ENCODE measurements at places on chromosomes 4 and X.

GRCh38 chr4:179307297-179308136, 1865.3 kb upstream of the AGA start:
- no peaks in the 10 kb centered on the region for H3K36me3 ChIP-seq
- DNase-seq = no peak
- H3K27ac ChIP-seq = no peak overlapping the region
- no peaks in the 10 kb centered on the region for H3K27me3 ChIP-seq
- H3K4me1 ChIP-seq = no peaks in the 10 kb centered on the region

DNA sequence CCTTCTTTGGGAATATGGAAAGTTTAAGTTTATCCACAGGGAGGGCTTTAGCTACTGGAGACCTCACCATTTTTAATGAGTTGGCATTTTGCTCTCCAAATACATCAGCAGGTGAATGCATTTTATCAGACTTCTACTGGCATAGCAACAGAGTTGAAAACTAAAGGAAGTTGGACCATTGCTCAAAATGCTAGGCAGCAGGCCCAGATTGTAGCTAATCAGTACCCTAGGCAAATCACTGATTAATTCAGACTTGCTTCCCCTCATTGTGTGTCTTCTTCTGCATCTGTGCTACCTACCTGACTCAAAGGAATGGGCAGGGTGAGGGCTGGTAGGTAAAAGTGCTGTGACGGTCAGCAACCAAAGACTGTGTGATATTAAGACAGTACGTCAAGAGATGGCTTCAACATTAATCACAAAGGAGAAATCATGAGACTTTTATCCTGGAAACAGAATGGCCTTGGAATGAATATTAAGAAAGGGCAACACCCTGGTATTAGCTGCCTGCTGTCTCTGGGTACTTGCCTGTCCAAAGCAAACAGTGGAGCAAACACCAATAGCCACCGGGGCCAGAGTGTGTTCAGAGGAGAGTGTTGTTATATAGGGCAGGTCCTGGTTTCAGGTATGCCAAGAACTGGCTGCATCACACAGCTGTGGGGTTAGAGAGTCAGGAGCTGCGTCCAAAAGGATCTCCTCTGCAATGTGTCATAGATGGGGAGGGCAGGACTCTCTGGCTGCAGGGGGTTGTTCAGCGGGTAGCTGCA, 17.1 kb upstream of the SMIM20 start:
- H3K27ac ChIP-seq = no peak overlapping the region
- DNase-seq = no peak
- H3K36me3 ChIP-seq = no peaks in the 10 kb centered on the region

GRCh38 chr4:40186665-40187014, 10.2 kb upstream of the RHOH start:
- no peaks in the 10 kb centered on the region for H3K27me3 ChIP-seq
- H3K4me3 ChIP-seq = no peak overlapping the region
- no peak for DNase-seq
- H3K4me1 ChIP-seq = peaks cover 71% of the 10 kb centered on the region
- no peak overlapping the region for H3K27ac ChIP-seq
- peaks cover 2% of the 10 kb centered on the region for H3K36me3 ChIP-seq

DNA sequence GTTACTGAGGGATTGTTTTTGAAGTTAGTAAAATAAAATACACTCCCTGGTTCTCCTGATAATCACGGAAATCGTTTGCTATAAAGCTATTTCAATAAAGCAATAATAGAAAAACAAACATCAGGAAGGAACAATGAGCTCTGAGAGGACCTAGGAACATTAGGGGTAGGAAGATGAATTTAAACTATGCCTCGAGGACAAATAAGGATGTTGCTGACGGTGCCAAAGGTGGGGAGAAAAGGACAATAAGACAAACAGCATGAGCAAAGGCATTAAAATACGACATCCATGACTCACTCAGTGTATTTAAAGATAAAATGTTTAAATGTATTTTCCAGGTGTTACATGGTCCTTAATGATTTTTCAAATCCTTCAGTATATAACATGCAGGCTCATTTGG, 110.3 kb downstream of the MTNR1A start:
- no peaks in the 10 kb centered on the region for H3K36me3 ChIP-seq
- no peaks in the 10 kb centered on the region for H3K27me3 ChIP-seq
- H3K4me1 ChIP-seq = no peaks in the 10 kb centered on the region
- no peak overlapping the region for H3K4me3 ChIP-seq
- DNase-seq = no peak

DNA sequence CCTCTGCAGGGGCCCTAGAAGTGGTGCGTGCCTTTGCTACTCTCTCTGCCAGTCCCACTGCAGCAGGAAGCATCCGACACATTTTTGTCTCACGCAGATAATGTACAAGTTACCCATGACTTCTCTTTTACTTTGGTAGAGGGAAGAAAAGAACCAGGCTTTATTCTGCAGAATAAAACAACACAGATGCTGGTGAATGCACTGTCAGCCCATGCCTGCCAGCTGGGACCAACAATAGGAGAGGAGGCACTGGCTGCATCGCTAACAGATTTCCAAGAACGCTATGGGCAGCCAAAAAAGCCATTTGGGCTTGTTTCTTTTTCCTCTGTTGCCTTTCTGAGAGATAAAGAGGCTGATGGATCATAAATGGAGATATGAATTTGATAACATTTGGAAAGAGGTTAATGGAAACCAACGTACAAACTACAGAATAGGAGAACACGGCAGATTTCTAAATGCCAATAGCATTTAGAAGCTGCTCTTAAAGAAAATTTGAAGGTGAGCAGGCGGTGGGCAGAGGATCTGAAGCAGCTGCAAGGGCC, 47.5 kb upstream of the IGFBP7 start:
- H3K4me1 ChIP-seq = no peaks in the 10 kb centered on the region
- no peak overlapping the region for H3K27ac ChIP-seq
- H3K36me3 ChIP-seq = no peaks in the 10 kb centered on the region
- H3K27me3 ChIP-seq = peaks cover 25% of the 10 kb centered on the region
- no peak for DNase-seq
- H3K4me3 ChIP-seq = no peak overlapping the region
